ENCODE measurements at places on chromosomes 7 and 10.

DNA sequence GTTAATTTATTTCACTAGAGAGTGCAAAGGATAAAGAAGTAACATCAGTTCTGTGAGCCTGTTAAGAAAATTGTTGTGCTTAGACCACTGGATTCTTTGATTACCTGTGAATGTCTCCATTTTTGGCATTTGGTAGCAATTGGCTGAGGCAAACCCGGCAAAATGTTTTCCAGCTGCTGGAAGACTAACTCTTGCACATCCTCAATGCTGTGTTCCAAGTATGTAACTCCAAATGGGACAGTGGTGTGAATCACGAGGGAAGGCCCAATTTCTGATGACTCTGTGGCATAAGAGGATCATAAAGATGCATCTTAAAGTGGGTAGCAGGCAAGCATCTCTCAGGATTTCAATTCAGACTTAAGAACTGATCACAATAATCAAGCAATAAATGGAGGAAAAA lies 268.8 kb downstream of the RNLS start:
- DNase-seq: no peak

- no peak for DNase-seq
Measured at GRCh38 chr10:48765039-48765438, 80.4 kb downstream of the WDFY4 start.

DNA sequence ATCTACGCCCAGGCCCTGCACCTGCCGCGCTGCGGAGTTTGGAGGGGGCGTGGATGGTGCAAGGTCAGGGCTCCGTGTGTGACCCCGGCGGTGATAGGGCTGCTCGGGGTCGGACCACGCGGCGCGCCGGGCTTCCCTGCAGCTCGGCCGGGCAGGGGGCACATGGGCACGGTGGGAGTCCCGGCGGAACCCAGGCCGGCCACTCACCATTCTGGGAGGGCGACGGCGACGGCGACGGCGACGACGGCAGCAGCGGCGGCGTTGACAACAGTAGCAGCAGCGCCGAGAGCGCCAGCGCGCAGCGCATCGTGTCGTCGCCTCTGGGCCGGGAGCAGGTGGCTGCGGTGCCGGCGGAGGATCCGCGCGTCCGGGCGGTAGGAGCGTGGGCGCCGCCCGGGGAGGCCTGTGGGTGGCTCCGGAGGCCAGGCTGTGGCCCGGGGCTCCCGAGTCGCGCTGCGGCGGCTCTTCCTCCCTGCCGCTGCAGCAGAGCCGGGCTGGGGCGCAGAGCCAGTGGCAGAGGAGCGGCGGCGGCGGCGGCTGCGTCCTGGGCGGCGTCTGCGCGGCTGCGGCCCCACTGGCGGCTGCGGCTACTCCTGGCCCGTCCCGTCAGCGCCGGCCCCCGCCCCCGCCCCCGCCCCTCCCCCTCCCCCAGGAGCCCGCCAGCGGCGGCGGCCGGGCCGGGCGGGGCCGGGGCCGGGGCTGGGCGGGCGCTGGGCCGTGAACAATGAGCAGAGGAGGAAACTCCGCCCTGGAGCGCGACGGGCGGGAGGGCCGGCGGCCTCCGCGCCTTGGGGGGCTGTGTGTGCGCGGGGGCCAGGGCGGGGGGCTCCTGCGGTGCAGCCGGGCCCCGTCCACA lies at the start of gene PODXL:
Gene PODXL (minus strand): TSS at position 576 of the 856 bp plus-strand sequence. CDS start 269 bp downstream, at position 307.
- DNase-seq: peak; percentile 12

GRCh38 chr10:18351421-18351820 lies 211.2 kb downstream of the CACNB2 start:
- no peak for DNase-seq

GRCh38 chr10:43278216-43278615 lies 11.4 kb upstream of the RASGEF1A start:
- no peak for DNase-seq

DNA sequence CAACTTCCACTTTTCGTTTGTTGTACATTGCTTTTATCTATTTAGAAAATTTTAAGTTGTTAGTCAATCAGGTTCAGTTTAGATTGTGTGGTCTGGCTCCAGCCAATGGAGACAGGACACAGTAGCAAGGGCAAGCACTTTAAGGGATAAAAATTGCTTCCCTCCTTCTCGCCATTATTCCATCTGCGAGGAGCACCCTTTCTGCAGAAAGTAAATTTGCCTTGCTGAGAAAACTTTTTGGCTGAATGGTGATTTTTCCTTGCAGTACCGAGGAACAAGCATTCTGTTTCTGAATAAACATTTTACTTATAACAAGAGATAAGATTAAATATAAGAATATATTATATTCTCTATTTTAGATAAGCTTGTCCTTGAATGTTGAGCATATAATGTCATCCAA lies 34.5 kb downstream of the VIM start:
- DNase-seq: no peak

Measured in stimulated activated CD4-positive, alpha-beta T cell treated with anti-CD3 and anti-CD28 coated beads, TNF-alpha, amount 100 ng/mL, for 1 hour (primary cell).